ENCODE measurements at places on chromosomes 1 and 21. TPM values are rescaled to one million over a fixed set of nuclear protein-coding genes. Genes with fewer than 3 reads are reported as not detected.
A peak's percentile ranks its signal among the peaks of the same experiment; 100 is the strongest.

- DNase-seq: no peak
Measured at GRCh38 chr21:33055991-33056390, 13.9 kb upstream of the OLIG1 start.

- no peak for DNase-seq
Measured at GRCh38 chr1:153429266-153430165, 13.2 kb downstream of the S100A7A start.

GRCh38 chr21:23887725-23888306 is 1719.5 kb downstream of the MRPL39 start:
- no peak for DNase-seq

- no peak for DNase-seq
Measured at GRCh38 chr1:113126207-113126606, 53.2 kb downstream of the LRIG2 start.

GRCh38 chr1:108691128-108691941 is 775 bp upstream of the PRPF38B start:
- no peak for DNase-seq

- DNase-seq: peak; percentile 70
Measured at GRCh38 chr1:151196292-151196800, 2.0 kb upstream of the PIP5K1A start.

DNA sequence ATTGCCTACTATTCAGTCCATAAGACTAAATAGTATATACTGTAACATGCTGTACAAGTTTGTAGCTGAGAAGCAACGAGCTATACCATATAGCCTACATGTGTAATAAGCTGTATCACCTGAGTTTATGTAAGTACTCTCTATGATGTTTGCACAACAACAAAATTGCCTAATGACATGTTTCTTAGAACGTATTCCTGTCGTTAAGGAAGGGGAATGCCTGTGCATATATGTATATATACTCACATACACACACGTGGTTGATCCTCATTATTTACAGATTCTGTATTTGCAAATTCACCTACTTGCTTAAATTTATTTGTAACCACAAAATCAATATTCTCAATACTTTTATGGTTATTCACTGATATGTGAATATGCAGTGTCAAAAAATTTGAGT is 215.6 kb downstream of the GPR52 start:
- no peak for DNase-seq

DNA sequence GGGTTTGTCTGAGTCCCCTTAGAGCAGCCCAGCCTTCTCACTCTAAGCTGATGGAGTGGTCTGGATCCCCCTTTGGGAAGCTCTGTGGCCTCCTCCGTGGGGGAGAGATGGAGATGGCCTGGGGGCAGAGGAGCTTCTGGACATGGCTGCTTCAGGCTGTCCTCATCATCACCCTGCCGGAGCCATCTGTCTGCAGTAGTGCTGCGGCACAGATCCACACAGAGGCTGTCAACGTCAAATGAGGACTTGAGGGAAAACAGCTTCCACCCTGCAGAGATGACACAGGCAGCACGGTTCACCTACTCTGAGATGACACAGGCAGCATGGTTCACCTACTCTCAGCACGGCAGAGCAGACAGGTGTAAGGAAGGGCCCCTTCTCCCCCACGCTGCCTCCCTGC is 134.3 kb downstream of the IGSF21 start:
- DNase-seq: no peak

DNA sequence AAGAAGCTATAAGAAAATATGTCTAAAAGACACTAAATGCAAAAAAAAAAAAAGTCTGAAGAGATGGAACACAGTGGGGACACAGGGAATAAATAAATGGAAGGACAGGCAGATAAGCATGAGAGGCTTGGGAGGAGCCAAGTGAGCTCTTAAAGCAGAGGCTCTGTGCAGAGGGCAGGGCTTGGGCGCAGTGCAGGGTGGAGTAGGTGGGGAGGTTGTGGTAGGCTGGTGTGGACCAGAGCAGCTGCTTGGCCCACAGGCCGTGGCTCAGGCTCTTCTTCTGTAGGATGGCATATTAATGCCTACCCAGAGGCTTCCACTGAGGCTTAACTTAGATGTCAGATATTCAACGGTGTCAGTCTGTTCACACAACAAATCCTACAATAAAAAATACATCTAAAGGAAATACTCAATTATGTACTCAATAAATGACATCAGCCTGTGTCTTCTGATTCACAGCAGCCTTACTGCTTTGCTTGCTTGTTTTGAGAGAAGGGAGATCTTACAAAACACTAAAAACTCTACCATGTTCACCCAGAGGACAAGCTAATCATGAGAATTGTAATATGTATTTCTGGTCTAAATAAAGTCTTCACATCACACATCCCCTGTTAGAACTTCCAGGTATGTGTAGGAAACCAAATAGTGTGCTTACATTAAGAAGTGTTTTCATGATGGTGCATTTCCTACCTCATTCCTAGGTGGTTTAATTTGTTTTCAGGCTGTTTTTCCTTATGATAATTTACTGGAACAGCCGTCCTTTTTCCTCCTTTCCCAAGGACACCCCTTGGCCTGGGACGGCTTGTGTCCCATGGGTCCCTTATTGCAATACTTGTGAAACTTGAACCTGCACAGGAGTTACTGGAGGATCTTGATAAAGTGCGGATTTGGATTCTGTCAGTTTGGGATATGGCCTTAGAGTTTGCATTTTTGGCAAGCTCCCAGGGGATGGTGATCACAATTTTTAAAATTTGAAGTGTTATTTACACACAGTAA is 24.9 kb downstream of the DIP2A start:
- no peak for DNase-seq

GRCh38 chr1:13900583-13900982 is 200.6 kb downstream of the PRDM2 start:
- DNase-seq: no peak

Gene KLHDC7A
- total RNA-seq: 0.98 TPM

Gene CLCA1
- total RNA-seq: not detected

All from epithelial cell of proximal tubule (primary cell).